ENCODE measurements at places on chromosomes 7 and 10. TPM values are rescaled to one million over a fixed set of nuclear protein-coding genes. Genes with fewer than 3 reads are reported as not detected.

DNA sequence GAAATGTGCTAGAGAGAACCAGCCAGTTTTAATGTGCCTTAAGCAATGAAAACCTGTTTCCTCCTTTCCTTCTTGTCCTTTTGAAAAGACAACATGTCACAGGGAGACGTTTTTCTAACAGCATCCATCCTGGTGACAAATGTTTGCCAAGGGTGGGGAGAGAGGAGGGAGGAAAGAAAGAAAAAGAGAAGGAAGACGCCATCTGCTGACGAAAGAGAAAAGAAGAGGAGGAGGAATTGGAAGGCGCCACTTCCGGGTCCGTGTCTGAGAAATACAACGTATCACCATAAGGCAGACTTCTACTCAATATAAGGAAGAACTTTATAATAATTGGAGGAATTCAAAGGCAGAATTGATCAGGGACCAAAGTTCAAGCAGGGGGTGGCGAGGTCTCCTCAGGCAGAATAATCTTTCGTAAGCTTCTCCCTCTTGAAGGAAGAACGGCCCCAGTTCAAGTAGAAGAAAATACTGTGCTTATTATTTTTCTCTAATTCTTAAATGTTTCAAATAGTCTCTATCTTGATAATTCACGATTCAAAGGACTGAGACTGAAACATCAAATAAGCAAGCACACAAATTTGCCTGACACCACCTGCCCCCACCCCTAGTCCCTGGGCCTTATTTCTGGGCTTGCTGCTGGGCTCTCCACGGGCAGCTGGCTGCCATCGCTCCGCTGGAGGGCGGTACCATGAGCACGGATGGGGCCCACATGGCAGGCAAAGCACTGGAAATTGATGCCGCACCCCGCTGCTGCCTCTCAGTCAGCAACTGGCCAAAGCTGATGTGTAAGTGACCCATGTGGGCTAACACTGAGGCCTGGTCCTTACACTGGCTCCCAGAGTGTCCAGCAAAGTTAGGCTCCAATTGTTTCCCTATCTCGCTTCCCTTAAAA, 273.7 kb upstream of the KLF14 start:
- peaks cover 56% of the 10 kb centered on the region for H3K4me1 ChIP-seq
- no peak overlapping the region for H3K4me3 ChIP-seq
- H3K27ac ChIP-seq: peak overlapping the region; percentile 72
- no peaks in the 10 kb centered on the region for H3K27me3 ChIP-seq

GRCh38 chr7:130365088-130365487, 15.2 kb upstream of the CPA1 start:
- no peak overlapping the region for H3K4me3 ChIP-seq
- no peaks in the 10 kb centered on the region for H3K27me3 ChIP-seq
- no peaks in the 10 kb centered on the region for H3K36me3 ChIP-seq
- peak; percentile 2 for DNase-seq
- peaks cover 30% of the 10 kb centered on the region for H3K4me1 ChIP-seq
- no peak overlapping the region for H3K27ac ChIP-seq

- no peak for DNase-seq
- no peaks in the 10 kb centered on the region for H3K4me1 ChIP-seq
- H3K4me3 ChIP-seq: no peak overlapping the region
- no peaks in the 10 kb centered on the region for H3K27me3 ChIP-seq
Observed at GRCh38 chr10:7767209-7767608, 20.6 kb downstream of the KIN start.

DNA sequence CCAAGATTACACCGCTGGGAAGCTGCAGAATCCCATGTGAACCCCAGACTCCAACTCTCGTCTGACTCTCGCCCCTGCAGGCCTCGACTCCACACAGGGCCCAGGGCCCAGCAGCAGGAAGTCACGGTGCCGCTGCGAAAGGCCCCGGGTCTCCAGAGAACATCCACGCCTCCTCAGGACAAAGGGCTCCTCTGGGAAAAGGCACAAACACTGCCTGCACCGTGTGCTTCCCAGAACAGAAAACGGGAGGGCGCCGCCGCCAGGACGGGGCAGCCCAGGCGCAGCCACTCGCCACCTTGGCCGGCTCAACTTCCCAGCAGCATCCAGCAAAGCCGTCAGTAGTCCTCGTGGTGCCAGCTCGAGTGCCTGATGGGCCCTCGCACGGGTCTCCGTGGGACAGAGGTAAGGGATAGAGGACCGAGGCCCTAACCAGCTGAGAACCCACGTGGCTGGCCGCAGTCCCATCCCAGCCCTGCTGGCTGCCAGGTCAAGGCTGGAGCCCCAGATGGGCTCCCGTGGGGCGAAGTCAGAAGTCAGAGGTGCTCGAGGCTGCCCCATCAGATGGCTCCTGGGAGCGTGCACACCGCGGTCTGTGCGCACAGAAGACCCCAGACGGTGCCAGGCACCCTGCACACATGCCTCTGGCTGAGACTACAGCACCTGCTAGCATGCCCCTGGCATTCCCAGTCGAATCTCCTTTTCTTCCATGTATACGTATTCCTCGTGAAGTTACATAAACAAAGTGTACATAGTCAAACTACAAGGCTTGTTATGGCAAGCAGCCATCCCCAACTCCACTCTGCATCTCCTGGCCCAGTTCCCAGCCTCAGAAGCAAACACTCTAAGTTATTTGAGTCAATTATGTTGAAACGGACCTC, 60.2 kb downstream of the MAD1L1 start:
- H3K4me1 ChIP-seq: peaks cover 2% of the 10 kb centered on the region
- no peaks in the 10 kb centered on the region for H3K36me3 ChIP-seq
- no peak for DNase-seq
- no peak overlapping the region for H3K27ac ChIP-seq
- H3K27me3 ChIP-seq: no peaks in the 10 kb centered on the region

GRCh38 chr7:2629746-2630681, 1.8 kb upstream of the TTYH3 start:
- H3K36me3 ChIP-seq: no peaks in the 10 kb centered on the region
- DNase-seq: peak; percentile 74
- peaks cover 48% of the 10 kb centered on the region for H3K4me1 ChIP-seq
- peak overlapping the region; percentile 38 for H3K27ac ChIP-seq

ANK3 gene
- total RNA-seq: 125 TPM

PHKG1 gene
- total RNA-seq: 3.5 TPM

DNA sequence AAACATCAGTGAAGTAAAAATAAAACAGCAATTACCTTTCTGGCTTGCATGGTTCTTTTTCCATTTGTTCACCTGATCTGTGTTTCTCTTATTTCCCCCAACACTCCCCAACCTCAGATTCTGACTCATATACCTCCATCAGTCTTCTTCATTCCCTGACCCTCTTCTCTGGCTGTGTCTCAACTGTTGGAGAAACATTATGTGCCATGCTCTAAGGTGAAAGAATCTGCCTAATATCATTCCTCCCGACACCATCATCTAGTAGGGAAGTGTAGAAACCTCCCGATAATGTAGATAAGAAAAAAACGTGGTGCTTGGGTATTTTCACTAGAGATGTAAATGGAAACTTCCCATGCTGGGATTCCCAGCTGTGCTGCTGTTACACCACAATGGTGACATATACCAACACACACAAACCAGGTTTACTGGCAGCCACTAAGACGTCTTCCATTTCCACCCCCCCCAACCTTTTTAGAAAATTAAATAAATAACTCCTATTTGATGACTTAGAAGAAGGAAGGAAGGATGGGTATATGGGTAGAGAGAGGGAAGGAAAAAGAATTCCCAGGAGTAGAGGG, 63.4 kb downstream of the OSBPL3 start:
- H3K36me3 ChIP-seq: no peaks in the 10 kb centered on the region
- peaks cover 12% of the 10 kb centered on the region for H3K4me1 ChIP-seq
- DNase-seq: no peak

GRCh38 chr7:26198781-26199169, 1.8 kb downstream of the HNRNPA2B1 start:
- peak overlapping the region; percentile 99 for H3K4me3 ChIP-seq
- H3K27me3 ChIP-seq: no peaks in the 10 kb centered on the region
- H3K4me1 ChIP-seq: peaks cover 53% of the 10 kb centered on the region
- DNase-seq: no peak
- peaks cover 38% of the 10 kb centered on the region for H3K36me3 ChIP-seq
- peak overlapping the region; percentile 98 for H3K27ac ChIP-seq

- H3K4me1 ChIP-seq: no peaks in the 10 kb centered on the region
- no peak overlapping the region for H3K27ac ChIP-seq
- H3K36me3 ChIP-seq: no peaks in the 10 kb centered on the region
- no peaks in the 10 kb centered on the region for H3K27me3 ChIP-seq
- H3K4me3 ChIP-seq: no peak overlapping the region
- peak; percentile 44 for DNase-seq
Observed at GRCh38 chr10:43041422-43042342, 35.2 kb upstream of the RET start.

DNA sequence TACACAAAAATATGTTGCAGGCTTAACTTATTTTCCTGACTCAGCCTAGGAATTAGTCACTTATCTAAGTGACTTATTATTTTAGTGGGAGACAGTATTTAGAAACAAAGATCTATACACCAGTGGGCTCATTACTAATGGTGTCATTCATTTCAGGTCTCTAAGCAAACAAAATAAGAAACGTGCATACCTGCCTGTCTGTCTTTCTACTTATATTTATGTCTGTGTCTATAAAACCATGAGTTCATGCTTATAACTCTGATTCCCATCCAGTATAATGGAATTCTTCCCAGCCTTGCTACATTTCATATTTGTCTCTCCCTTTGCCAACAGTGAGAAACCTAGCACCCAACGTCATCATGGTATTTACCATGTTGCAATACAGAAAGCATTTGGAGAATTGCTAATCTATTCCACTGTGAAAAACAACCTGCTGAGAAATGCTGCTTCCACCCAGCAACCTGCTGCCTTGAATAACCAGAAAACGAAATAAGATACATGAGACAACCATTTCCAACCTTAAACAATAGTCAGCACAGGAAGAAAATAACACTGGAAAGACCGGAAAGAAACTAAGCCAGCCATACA, 501.0 kb downstream of the GLRX3 start:
- H3K27ac ChIP-seq: no peak overlapping the region
- DNase-seq: no peak
- peaks cover 9% of the 10 kb centered on the region for H3K27me3 ChIP-seq
- no peaks in the 10 kb centered on the region for H3K4me1 ChIP-seq
- no peaks in the 10 kb centered on the region for H3K36me3 ChIP-seq

DNA sequence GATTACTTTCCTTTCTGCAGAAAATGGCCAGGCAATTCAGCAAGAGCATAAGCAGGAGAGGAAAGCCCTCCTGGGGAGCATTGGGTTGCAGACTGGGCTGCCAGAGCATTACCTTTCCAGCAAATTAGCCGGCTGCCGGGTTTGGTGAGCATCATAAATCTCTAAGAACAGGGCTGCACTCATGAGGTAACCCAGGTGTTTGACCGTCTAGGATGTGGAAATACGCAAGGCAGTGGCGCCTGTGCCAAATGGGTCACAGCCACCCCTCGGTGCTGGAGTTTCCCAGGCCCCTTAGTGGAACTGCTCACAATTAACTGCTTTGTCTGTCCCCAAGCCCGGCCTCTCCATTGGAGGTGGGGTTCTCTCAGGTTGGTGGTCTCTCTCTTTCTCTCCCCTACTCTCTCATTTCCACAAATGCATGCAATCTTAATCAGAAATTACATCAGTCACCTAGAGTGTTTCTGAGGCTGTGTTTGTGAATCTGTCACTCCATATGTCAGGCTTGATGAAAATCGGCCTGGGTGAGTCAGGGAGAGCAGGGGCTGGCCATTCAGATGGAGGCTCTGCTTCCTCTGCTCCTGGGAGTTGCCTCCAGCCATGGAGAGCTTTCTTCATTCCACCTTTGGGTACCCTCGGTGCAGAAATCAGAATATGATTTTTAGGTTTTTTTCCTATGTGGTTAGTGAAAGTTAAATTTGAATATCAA, 26.7 kb downstream of the PTN start:
- H3K4me3 ChIP-seq: no peak overlapping the region
- no peaks in the 10 kb centered on the region for H3K27me3 ChIP-seq
- no peak for DNase-seq
- H3K27ac ChIP-seq: no peak overlapping the region
- no peaks in the 10 kb centered on the region for H3K4me1 ChIP-seq

DNA sequence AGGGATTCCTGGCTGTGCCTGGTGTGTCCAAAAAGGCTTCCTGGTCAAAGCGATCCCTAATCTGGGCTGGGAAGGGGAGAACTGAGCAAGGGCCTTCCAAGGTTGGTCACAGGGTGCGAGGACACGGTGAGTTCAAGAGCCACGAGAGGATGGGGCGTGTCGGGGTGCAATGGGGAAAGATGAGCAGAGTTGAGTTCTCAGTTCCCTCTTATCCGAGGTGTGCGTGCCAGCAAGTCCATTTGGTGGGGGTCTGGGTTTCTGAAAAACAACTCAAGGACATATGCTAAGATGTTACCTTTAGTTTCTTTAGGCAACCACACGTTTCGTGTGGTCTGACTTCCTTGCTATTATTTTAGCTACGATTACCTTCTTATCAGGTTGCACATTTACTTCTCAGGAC, 1.3 kb downstream of the ZNF775 start:
- no peak overlapping the region for H3K4me3 ChIP-seq
- no peaks in the 10 kb centered on the region for H3K36me3 ChIP-seq
- H3K4me1 ChIP-seq: peaks cover 56% of the 10 kb centered on the region
- no peak overlapping the region for H3K27ac ChIP-seq

DNA sequence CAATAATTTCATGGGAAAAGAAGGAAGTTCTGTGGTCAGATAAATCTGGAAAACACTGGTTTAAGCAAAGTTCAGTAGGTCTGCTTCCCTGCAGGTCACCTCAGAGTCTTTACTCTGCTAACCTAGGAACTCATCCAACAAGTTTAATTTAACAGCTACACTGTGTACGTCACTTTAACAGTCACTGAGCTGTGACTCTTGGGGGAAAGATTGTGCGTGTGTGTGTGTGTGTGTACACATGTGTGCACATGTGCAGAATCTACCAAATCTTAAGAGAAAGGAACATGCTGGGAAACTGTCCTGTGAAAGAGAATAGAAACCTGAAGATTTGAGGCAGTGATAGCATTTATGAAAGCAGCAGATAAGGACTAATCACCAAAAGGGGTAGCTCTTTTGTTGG, 62.6 kb downstream of the IKZF1 start:
- no peaks in the 10 kb centered on the region for H3K4me1 ChIP-seq
- H3K27ac ChIP-seq: no peak overlapping the region
- no peaks in the 10 kb centered on the region for H3K36me3 ChIP-seq
- no peak for DNase-seq
- H3K4me3 ChIP-seq: no peak overlapping the region
- H3K27me3 ChIP-seq: no peaks in the 10 kb centered on the region

DNA sequence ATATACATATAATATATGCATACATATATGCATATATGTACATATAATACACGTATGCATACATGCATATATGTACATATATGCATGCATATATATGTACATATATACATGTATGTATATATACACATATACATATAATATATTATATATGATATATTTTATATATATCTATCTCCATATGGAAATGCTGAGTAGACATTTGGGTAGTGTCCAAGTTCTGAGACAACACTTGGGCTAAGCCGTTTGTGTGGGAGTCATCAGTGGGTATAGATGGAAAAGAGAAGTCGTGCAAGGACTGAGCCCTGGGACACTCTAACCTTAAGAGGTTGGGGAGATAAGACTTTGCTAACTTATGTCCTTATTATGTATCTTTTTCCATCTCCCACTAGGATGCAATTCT, 165.2 kb upstream of the PODXL start:
- H3K27me3 ChIP-seq: no peaks in the 10 kb centered on the region
- H3K27ac ChIP-seq: no peak overlapping the region
- H3K4me3 ChIP-seq: no peak overlapping the region
